ENCODE measurements at places on chromosomes 5 and 9. TPM values are rescaled to one million over a fixed set of nuclear protein-coding genes. Genes with fewer than 3 reads are reported as not detected.

MYORG gene
- total RNA-seq: 7.4 TPM

KCNMB1 gene
- total RNA-seq: not detected

CYFIP2 gene
- 40.0 TPM for total RNA-seq

ADAMTS2 gene
- total RNA-seq: 0.30 TPM

PCSK1 gene
- 2.8 TPM for total RNA-seq

DAPK1 gene
- 13.8 TPM for total RNA-seq

NEURL1B gene
- 5.3 TPM for total RNA-seq

PALM2AKAP2 gene
- total RNA-seq: 0.05 TPM

ORM2 gene
- not detected for total RNA-seq

All from mammary microvascular endothelial cell (primary cell).